Urinary bladder (tissue), 4 donors: ENCODE measurements at places on chromosomes 3 and 15. TPM values are rescaled to one million over a fixed set of nuclear protein-coding genes. Genes with fewer than 3 reads are reported as not detected.
A peak's percentile ranks its signal among the peaks of the same experiment; 100 is the strongest.

Gene FBXO40
- total RNA-seq = not detected

Gene VWA5B2
- total RNA-seq = 0.05 TPM

DNA sequence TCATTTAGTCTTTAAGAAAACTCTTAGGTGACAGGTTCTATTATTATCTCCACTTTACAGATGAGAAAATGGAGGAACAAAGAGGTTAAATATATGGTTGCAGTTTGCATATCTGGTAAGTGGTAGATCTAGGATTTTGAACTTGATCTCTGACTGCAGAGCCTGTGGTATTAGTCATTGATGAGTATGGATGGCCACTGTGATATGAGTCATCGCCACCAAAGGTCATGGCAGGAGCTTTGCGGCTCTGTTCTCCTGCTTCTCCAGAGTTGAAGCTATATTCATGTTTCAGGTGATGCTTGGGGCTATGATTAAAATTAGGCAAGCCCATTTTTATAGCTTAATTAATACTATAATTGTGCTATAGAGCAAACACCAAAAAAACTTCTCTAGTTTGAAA, 306.2 kb upstream of the DPPA4 start:
- no peak for DNase-seq

- no peak for DNase-seq
These were observed 171.9 kb upstream of the CADPS start for GRCh38 chr3:63047068-63047467.

DNA sequence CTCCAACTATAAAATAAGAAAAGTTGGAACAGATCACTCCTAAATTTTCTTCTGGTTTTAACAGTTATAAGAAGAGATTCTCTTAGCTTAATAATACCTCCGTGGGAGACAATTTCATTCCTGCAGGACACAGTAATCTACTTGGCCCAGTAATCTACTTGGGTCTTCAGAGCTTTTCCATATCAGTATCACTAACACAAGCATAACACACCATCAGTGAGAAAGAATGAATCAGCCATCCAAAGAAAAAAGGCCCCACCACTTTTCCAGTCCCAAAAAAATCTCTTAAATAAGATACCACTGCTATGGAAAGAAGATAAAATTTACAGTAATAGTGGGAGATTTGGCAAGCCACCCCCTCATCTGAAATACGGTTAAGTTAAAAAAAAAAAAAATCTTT, 20.2 kb downstream of the SIN3A start:
- no peak for DNase-seq

DNA sequence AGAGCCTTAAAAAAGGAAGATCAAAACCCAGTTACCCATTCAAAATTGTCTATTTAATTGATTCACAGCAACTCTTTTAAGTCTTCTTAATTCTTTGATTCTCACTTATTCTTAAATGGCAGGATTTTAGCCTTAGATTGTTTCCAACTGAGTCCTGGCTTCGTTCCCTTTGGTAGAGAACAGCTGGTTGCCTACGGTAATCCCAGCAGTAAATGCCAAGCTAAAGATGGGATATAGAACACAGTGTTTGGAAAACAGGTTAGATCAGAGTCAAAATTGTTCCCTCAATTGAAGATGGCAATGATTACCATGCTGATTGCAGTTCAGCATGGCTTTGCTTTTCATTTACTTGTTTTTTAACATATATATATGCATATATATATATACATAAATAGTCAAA, 300.9 kb downstream of the PYDC2 start:
- DNase-seq = no peak

Gene FMN1
- 6.2 TPM for total RNA-seq

DNA sequence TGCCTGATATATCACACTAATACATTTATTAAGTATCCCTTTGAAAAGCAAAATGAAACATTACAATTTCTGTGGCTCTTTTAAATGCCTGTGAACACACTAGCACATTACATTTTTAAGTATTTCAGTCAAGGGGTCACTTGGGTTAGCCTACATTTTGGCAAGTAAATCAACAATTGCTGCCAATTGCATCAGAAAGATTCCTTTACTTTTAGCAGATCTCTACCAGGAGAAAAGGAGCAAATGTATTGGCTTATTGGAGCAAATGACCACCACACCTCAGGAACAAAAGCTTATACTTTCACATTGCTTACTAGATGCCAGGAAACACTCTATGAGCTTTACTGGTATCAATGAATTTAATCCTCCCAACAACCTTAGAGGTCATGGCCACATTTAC, 947.1 kb downstream of the FHIT start:
- no peak for DNase-seq

DNA sequence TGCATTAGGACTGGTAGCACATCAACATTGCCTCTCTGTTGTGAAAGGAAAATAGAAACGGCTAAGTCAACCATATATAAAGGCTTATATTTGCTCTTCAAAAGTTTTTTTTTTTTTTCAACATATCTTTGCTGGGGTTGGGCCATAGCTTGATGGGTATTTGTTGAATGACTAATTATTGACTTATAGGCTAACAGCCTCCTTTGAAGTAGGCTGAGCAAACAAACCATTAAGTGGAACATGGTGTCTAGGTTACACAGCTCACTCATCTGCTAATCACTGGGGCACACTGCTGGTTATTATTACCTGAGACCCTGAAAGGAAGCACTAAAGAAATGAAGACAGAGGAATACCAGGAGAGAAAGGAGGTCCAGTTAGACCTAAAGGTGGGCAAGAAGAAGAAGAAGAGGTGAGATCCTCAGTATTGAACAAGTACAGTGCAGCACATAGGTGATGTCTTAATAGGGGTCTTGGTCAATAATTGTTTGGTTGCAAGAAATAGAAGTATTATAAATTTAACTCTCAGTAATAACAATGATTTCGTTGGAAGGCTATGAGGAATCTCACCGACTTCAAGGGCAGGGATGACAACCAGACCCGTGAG, 139.4 kb downstream of the RPLP1 start:
- DNase-seq = peak; percentile 43

Gene SCG5
- 14.9 TPM for total RNA-seq

DNA sequence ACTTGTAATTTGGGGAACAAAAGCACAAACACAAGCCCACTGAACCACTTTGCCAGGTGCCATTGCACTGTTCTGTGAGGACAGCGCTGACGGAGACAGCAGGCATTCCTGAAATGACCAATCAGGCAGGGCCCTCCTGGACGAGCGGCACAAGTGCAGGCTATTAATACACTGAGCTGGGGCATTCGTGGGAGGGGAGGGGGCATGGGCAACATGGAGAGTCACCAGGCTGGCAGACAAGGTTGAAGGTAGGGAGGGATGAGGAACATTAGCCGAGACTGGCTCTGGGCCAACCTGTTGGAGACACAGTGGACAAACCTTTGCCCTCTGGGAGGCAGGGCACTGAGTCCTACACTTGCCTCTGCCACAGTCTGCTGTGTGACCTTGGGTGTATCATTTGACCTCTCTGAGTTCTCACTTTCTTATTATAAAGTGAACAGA, 45.6 kb downstream of the NOX5 start:
- no peak for DNase-seq
